Fibroblast of skin of left biceps (primary cell): ENCODE measurements at places on chromosomes 5 and 9.

DNA sequence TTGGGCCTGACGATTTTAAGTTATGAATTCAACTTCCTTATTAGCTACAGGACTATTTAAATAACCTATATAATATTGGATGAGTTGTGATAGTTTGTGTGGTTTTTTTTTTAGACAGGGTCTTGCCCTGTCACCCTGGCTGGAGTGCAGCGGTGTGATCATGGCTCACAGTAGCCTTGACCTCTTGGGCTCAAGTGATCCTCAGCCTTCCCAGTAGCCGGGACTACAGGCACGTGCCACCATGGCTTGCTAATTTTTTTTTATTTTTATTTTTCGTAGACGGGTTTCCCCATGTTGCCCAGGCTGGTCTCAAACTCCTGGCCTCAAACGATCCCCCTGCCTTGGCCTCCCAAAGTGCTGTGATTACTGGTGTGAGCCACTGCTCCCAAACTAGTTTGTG, 17.6 kb downstream of the SPZ1 start:
- no peak for DNase-seq

DNA sequence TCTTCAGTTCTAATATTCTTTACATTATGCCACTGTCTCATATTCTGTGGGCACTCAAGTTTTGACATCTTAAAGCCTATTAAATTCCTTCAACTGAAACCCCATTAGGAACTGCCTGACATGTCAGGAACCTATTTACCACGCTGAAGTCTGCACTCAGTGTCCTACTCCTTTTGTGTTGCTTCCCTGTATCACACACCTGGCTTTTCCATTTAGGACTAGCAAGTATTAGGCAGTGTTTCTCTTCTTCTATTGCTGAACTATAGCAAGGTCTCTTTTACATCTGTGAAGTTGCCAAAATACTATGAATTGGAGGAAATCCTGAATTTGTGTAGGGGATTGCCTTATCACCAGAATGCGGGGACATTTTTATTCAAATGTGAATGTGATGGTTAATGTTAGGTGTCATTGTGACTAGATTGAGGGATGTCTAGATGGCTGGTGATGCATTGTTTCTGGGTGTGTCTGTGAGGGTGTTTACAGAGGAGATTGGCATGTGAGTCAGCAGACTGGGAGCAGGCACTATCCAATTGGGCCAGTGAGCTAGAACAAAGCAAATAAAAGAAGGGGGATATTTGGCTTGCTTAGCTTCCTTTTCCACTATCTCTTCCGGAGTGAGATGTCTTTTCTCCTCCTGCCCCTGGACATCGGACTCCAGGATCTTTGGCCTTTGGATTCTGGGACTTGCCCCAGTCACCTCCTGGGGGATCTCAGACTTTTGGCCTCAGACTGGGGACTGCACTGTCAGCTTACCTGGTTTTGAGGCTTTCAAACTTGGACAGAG, 21.2 kb upstream of the VCAN start:
- DNase-seq: no peak

DNA sequence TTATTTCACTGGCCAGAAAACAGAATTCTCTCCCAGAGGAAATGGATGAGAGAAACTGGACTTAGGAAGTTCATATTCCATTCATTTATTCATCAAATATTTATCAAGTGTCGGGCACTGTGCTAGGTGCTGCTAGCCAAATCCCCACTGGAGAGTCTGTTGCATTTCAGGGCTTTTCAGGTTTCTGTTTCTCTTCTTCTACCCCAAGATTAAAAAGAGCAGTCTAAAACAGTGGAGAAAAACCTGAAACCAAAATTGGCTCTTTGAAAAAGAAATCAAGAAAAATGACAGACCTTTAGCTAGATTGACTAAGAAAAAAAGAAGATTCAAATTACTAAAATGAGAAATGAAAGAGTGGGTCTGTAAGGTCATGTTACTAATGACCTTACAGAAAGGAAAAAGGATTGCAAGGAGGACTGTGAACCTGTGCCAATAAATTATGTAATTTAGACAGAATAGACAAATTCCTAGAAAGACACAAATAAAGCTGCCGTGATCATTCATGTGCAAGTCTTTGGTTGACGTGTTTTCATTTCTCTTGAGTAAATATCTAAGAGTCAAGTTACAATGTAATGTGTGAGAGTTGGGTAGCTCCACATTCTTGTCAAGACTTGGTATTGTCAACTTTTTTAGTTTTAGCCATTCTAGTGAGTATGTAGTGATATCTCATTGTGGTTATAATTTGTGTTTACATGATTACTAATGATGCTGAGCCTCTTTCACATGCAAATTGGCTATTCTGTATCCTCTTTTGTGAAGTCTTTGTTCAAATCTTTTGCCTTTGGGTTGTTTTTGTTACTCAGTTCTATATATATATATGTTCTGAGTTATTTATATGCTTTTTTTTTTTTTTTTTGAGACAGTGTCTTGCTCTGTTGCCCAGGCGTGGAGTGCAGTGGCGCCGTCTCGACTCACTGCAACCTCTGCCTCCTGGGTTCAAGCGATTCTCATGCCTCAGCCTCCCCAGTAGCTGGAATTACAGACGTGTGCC, 23.7 kb downstream of the SNX30 start:
- no peak for DNase-seq

DNA sequence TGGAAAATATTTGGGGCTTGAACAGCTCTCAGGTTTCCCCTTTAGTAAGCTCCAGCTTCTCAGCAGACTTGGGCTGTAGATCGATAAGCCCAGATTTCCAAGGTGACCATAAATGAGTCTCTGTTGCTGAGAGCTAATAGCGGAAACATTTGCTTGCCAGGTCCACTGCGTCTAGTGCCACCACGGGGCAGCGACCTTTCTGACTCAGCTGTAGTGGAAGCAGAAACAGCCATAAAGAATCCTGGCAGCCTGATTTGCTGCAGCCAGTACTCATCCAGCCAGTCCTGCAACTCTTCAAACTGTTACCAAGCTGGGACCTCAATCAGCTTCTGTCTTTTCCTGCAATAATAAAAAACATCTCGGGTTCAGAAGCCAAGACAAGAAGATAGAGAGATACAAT, 241.7 kb downstream of the DOCK8 start:
- no peak for DNase-seq

- DNase-seq: no peak
Observed at GRCh38 chr9:8845376-8845775, 1045.8 kb upstream of the DMAC1 start.

GRCh38 chr9:17191082-17191481, 56.2 kb downstream of the CNTLN start:
- DNase-seq: no peak

- no peak for DNase-seq
Observed at GRCh38 chr5:130198927-130199326, 294.7 kb downstream of the CHSY3 start.

DNA sequence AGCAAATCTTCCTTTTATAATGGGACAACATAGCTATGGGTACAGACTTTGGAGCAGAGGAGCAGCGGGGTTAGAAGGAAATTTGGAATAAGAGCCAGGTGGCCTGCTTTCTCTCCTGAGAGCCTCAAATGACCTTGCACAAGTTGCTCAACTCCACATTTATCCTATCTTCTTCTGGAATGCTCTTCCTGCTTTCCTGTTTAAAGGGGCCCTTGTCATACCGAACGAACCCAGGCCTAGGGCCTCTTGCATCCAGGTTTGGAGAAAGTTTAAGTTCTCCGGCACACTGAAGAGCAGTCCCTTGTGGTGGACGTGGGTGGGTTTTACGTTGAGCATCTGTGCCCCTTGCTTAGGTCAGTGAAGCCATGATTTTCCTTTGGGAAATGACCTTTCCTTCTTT, 197.9 kb upstream of the NR3C1 start:
- no peak for DNase-seq
